Cerebellar nuclear complex (tissue), 1 donor: ENCODE measurements at places on chromosomes 3 and 15.

GRCh38 chr15:29252234-29252633 is 17.4 kb downstream of the NSMCE3 start:
- no peak for DNase-seq

DNA sequence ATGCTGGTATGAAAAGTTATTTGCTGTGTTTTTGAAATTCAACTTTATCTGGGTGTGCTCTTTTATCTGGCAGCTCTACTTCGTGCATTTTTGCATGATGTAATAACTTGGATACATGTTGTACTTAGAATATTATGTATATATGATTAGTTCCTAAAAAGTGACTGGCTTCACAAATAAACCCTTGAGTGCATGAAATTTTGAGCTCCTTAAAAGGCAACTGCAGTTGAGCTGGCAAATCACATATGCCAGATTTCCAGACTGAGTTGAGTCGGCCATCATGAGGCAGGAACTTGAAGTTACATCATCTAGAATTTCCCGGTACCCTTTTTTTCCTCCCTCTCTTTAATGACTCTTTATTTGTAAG is 162.5 kb downstream of the FNDC3B start:
- DNase-seq = no peak

DNA sequence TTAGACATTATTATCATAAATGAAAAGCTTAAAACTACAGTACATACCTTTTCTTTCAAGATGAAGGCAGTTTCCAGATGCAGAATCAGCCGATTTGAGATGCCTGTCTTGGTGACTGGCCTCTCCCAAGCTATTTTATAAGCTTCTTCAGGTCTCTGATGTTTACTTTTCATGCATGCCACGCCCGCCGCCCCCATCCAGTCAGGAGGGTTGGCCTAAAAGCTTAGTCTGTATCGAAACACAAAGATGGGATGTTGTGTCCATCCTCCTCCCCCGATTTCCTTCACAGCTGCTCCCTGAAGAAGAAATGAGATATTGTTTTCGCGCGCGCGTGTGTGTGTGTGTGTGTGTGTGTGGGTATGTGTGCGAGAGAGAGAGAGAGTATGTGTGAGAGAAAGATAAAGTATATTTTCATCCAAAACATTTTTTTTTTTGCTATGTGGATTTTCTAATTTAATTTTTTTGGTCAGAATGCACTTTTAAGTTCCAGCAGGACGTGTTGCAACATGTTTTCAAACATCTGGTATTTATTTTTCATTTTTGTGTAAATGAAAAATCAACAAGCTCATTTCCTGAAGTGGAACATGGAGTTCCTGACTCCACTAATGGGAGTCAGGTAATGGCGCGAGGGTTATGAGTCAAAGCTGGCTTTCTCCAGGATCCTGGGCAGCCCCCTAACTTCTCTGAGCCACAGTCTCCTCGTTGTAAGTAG is at the start of gene APOD:
APOD (minus strand) TSS at position 110 of the 712 bp plus-strand sequence. CDS start 4,479 bp downstream, outside the sequence.
- DNase-seq = no peak

- DNase-seq = no peak
These were observed 34.9 kb downstream of the NXPE3 start for GRCh38 chr3:101813817-101814440.

DNA sequence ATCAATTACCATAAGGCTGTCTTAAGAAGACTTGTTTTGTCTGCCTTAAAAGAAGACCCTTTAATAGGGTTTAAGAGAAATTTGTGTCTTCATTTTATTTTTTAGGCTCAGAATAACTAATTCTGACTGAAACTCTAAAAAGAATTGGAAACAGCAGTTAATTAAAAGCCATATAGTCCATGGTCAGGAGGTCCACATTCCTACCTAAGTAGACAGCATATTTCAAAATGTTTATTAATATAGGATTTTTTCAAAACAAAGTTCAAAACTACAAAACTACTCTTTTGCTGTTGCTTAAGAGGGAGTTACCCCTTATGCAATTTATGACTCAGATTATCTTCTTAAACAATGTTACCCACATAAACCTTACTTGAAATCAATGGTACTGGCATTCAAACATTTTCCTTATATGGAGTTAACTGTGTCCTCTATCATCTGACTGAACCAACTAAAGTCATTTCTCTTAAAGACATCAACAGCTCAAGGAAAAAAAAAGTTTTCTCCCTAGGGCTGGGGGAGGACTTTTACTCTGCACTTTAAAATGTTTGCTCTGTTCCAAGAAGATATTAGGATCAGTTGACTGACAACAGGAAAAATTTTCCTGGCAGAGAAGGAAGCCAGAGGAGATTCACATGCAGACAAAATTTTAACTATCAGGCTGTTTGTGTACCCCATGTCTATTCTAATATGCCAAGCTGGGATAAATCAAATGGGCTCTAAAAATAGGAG is 56.8 kb upstream of the NANOGP8 start:
- DNase-seq = no peak

DNA sequence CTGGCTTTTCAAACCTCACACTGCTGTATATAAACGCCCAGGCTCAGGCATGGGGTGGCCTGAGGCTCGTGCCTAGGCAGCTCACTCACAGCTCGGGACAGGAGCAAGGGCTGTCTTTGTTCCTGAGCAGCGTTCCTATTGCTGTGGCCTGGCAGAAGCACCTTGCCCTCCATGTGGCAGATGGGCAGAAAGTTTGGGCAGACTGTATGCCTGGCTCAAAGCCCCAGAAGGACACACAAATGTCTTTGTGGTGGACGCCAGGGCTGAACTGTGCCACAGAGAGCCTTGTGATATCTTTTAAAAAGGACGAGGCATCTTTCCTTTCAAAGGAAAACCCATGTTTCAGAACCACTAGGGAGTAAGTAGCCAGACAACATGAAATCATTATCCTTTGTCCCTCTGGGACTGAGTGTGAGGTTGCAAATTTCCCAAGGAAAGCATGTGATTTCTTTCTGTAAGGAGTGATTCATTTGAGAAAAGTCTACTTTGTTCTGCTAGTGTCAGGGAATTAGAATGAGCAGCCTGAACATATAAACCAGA is 29.3 kb upstream of the UBE2E1 start:
- DNase-seq = peak; percentile 54

GRCh38 chr15:51825698-51826097 is 3.8 kb upstream of the TMOD3 start:
- DNase-seq = no peak

DNA sequence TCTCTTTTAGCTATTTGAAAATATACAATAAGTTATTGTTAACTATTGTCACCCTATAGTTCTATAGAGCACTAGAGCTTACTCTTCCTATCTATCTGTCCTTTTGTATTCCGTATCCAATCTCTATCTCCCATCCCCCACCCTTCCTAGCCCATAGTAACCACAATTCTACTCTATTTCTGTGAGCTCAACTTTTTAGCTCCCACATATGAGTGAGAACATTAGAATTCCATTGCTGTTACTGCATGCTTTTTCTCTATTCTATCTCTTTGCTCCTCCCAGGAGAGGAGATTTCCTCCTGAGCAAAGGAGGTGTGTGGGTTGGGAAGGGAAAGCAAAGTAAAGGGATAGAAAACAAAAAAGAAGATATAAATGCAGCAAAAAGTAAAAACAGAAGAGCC is 105.6 kb upstream of the SLC4A7 start:
- no peak for DNase-seq

- DNase-seq = no peak
These were observed 76.3 kb upstream of the ARHGEF3 start for GRCh38 chr3:56878074-56878473.

DNA sequence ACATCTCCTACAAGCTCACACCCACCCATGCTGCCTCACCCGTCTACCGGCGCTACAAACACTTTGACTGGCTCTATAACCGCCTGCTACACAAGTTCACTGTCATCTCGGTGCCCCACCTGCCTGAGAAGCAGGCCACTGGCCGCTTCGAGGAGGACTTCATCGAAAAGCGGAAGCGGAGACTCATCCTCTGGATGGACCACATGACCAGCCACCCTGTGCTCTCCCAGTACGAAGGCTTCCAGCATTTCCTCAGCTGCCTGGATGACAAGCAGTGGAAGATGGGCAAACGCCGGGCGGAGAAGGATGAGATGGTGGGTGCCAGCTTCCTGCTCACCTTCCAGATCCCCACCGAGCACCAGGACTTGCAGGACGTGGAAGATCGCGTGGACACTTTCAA is 2.1 kb downstream of the SNX33 start:
- DNase-seq = no peak

DNA sequence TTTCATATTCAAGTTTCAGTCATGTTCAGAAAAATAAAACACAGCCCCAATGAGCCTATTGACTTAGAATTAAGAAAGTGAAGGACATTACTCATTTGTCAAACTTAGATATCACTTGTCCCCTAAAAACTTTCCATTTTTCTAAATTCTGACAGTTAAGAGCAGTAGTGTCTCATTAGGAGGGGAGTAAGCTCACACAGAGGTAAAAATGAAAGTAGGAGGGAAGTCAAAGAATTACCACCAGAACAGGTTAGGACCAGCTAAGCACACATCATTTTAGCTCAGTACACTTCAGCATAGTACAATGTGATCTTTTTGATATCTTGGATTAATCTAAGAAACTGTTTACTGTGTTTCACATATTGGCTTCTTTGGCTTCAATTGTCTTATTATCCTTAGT is 64.3 kb downstream of the OSTN start:
- DNase-seq = no peak

GRCh38 chr3:46489381-46489780 is 8.4 kb upstream of the RTP3 start:
- no peak for DNase-seq

DNA sequence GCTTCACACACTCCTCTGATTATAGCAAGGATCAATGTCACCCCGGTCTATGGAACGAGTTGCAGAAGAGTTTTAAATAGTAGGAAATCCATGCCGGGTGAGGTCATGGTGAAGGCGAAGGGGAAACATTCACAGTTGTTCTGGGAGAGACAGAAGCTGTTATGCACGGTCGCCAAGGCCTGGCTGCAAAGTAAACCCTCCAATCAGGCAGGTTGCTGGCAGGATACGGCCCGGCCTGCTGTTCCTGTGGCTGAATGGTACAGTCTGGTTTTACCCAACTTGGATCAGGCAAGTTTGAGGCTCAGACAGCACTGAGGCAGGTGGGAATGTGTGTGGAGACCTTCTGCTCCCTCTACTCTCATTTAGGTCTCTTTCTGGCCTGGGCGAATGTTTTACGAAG is 45.3 kb upstream of the ATP2B2 start:
- peak; percentile 51 for DNase-seq

DNA sequence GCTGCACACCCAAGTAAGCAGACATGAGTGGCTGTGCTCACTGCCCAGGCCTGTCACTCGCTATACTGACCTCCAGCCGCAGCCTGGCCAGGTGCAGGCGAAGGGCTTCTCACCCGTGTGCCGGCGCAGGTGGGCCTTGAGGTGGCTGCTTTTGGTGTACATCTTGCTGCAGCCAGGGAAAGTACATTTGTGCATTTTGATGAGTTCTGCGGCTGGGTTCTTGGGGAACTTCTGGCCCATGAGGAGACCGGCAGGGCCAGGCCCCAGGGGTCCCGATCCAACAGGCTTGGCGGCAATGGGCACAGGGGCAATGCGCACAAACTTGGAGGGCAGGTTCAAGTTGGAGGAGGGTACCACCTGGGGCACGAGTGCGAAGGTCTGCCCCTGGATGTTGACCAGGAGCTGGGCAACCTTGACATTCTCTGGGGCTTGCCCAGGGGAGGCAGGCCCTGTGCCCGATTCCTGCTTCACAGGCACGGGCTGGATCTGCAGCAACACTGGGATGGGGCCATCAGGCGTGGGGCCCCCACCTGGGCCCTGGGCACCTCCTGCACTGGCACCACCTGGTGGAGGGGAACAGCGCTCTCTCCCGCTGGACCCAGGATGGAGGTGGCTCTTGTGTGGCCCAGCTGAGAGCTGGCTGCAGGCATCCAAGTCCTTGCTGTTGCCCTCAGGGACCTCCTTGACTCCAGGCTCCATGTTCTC is 5.3 kb downstream of the KLF15 start:
- no peak for DNase-seq

GRCh38 chr3:194472290-194472920 is 14.4 kb downstream of the ATP13A3 start:
- DNase-seq = no peak

DNA sequence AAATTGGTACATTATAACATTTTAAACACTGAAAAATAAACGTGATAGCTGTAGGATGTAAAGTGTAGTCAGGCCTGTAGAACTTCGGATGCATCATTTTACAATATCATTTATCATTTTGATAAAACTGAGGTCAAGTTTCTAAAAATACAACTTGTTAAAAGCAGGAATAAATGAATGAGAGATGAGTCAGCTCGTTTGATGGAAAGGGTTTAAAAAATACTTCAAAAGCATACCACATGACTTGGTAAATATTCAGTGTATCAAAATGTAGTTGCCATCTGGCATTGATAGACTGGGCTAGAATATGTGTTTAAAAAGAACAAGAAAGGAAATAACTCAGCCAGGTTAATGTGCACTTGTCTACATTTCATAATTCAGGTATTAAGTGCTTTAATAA is 357.0 kb downstream of the TIGIT start:
- no peak for DNase-seq

DNA sequence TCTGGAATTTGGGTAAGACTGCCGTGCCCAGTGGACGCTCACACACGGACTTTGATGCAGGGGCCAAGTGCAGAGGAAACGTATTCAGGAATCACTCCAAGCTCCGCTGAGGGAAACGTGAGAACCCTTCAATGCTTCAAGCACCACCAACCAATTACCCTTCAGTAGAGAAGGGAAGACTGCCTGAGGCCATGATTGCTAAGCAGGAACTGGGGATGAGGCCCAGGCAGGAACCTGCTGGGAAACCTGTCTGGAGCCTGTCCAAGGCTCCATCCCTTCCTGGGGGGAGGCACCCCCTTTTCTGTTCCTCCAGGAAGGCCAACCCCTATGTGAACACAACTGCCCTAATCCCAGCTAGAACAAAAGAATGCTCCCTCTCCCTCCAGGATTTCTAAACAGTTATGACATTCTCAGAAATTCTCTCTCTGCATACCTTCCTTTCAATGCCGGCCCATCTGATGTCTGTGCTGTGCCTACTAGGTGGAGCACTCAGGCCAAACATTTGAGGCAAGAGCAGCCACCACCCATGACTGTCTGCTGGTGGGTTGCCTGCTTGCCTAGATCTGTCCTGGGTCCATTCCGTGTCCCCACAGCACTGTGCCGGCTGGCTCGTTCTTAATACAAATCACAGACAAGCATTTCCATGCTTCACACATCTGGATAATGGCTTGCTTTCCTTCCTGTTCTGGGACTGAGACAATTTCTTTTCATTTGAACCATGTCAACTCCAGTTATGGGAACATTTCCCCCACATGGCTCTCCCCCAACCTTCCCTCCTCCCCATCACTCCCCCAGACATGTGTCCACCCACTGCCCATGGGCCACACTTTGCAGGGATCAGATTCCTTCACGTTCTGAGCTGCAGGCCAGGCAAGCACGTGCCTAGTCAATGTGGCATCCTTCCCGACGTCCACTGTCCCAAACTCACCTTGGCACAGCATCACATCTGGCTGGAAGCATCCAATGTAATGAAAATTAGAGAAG is 149.4 kb downstream of the ADAMTS17 start:
- no peak for DNase-seq

DNA sequence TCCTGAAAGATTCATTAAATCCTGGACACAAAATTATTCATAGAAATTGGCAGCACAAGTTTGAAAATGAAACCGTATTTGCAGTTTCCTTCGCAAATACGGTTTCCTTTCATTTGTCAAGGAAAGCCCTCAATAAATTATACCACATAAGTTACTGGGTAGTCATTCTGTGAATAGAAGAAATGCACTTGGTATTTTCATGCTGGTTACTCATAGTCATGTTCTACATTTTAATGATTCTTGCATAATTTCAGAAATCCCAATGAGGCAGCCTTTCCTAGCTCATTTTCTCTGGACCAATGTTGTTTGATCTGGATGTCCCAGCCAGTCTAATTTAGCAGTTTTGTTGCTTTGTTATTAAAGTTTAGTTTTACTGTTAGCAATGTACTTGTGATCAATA is 43.2 kb downstream of the MINAR1 start:
- no peak for DNase-seq

- no peak for DNase-seq
These were observed 40.9 kb upstream of the RYK start for GRCh38 chr3:134291319-134292254.
